Epithelial cell of alveolus of lung (primary cell): ENCODE measurements at places on chromosomes 7 and 10. TPM values are rescaled to one million over a fixed set of nuclear protein-coding genes. Genes with fewer than 3 reads are reported as not detected.

The DNTT gene
- total RNA-seq = not detected in 2 replicates

The PSMA2 gene
- 89.3 and 110 TPM in 2 replicates for total RNA-seq

The HNRNPF gene
- total RNA-seq = 199 and 209 TPM in 2 replicates

The CYP2E1 gene
- under 0.01 and 1.7 TPM in 2 replicates for total RNA-seq

The NPY4R gene
- 0.13 TPM in 1 of 2 replicates, not detected in the other for total RNA-seq

The ARMC3 gene
- not detected in 2 replicates for total RNA-seq

The NPFFR1 gene
- not detected in 2 replicates for total RNA-seq

The ZMYND11 gene
- total RNA-seq = 26.4 and 37.1 TPM in 2 replicates

The OR6B1 gene
- not detected in 2 replicates for total RNA-seq

The ARPC1A gene
- total RNA-seq = 121 and 235 TPM in 2 replicates

The SH2B2 gene
- total RNA-seq = 1.1 and 7.0 TPM in 2 replicates

The COL13A1 gene
- total RNA-seq = 3.7 and 22.6 TPM in 2 replicates

The SPDYE11 gene
- total RNA-seq = not detected in 2 replicates

The CLDN12 gene
- 21.7 and 22.9 TPM in 2 replicates for total RNA-seq

The GTPBP10 gene
- 6.1 and 6.2 TPM in 2 replicates for total RNA-seq

The DIP2C gene
- 8.7 and 9.3 TPM in 2 replicates for total RNA-seq

The OR9A2 gene
- not detected in 2 replicates for total RNA-seq

The DDX56 gene
- total RNA-seq = 45.0 and 79.8 TPM in 2 replicates

The ABCB4 gene
- total RNA-seq = 2.4 and 2.5 TPM in 2 replicates

The CUBN gene
- 0.13 and 0.16 TPM in 2 replicates for total RNA-seq

The FAM25A gene
- not detected in 2 replicates for total RNA-seq

The PNLIPRP1 gene
- total RNA-seq = not detected in 2 replicates

The DYDC2 gene
- not detected in 2 replicates for total RNA-seq

The PHKG1 gene
- total RNA-seq = 0.08 TPM in 1 of 2 replicates, not detected in the other

The CFAP43 gene
- total RNA-seq = 1.0 TPM in 1 of 2 replicates, not detected in the other

The GIMAP8 gene
- total RNA-seq = under 0.01 and 0.39 TPM in 2 replicates

The EPHA1 gene
- total RNA-seq = 0.32 and 0.91 TPM in 2 replicates

The ZPBP gene
- total RNA-seq = not detected in 2 replicates

The CAMK1D gene
- 2.6 and 3.5 TPM in 2 replicates for total RNA-seq

The ITPRID1 gene
- not detected in 2 replicates for total RNA-seq

The SPOCK2 gene
- total RNA-seq = 0.26 and 3.0 TPM in 2 replicates

The C10orf95 gene
- not detected in 2 replicates for total RNA-seq

The IFIT1 gene
- total RNA-seq = 26.9 and 30.0 TPM in 2 replicates

The DDX50 gene
- total RNA-seq = 31.5 and 44.5 TPM in 2 replicates

The ACTA2 gene
- total RNA-seq = 129 and 218 TPM in 2 replicates

The DNMBP gene
- total RNA-seq = 9.6 and 13.5 TPM in 2 replicates

The CDK14 gene
- 26.3 and 26.9 TPM in 2 replicates for total RNA-seq

The ANKRD30A gene
- total RNA-seq = not detected in 2 replicates

The MMRN2 gene
- 1.3 and 6.9 TPM in 2 replicates for total RNA-seq

The IDI2 gene
- not detected in 2 replicates for total RNA-seq

The SEC61A2 gene
- total RNA-seq = 5.6 and 12.1 TPM in 2 replicates

The RBP4 gene
- 3.5 TPM in 1 of 2 replicates, not detected in the other for total RNA-seq

The FKBP9 gene
- 198 and 249 TPM in 2 replicates for total RNA-seq

The OPN4 gene
- not detected in 2 replicates for total RNA-seq

The FGFR2 gene
- total RNA-seq = 0.52 TPM in 1 of 2 replicates, not detected in the other
